ENCODE measurements at places on chromosomes 5 and 9. TPM values are rescaled to one million over a fixed set of nuclear protein-coding genes. Genes with fewer than 3 reads are reported as not detected.

- no peak for DNase-seq
Observed at GRCh38 chr5:142754031-142754430, 16.1 kb upstream of the ARHGAP26 start.

KLHL3 gene
- 14.0 TPM for total RNA-seq

GRCh38 chr5:135269199-135269598 is 129.8 kb downstream of the MACROH2A1 start:
- no peak for DNase-seq

DNA sequence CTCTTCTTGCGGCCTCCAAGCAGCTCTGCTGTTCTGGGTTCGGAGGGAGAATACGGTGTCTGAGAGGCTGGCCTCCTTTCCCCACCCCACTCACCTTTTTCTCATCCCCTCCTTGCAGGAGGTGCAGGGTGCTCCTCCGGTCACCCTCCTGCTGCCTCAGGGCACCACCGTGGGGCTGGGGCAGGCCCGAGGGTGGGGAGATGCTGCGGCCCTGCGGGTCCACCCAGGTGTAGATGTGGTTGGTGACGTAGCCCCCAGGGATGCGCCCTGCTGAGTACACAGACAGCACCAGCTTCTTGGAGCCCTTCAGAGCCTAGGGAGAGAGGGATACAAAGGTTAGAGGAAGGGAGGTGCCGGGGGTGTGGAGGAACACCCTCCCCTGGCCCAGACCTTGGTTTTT is 26.8 kb downstream of the WHRN start:
- DNase-seq = no peak

SAPCD2 gene
- 2.6 TPM for total RNA-seq

- DNase-seq = no peak
Observed at GRCh38 chr5:68449380-68449779, 233.8 kb downstream of the PIK3R1 start.

GRCh38 chr9:76985581-76985980 is 33.9 kb upstream of the FOXB2 start:
- DNase-seq = no peak

PRR16 gene
- not detected for total RNA-seq

GRCh38 chr5:130066644-130067043 is 162.4 kb downstream of the CHSY3 start:
- DNase-seq = no peak

TAF11L5 gene
- total RNA-seq = not detected

DNA sequence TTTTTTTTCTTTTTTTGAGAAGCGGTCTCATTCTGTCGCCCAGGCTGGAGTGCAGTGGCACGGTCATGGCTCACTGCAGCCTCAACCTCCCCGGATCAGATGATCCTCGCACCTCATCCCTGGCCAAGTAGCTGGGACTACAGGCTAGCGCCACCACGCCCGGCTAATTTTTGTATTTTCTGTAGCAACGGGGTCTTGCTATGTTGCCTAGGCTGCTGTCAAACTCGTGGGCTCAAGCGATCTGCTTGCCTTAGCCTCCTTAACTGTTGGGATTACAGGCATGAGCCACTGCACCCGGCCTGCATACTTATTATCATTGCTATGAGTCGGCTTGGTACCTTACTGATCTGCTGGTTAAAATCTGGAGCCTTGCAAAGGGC is 790 bp upstream of the IARS1 start:
- DNase-seq = no peak

DNA sequence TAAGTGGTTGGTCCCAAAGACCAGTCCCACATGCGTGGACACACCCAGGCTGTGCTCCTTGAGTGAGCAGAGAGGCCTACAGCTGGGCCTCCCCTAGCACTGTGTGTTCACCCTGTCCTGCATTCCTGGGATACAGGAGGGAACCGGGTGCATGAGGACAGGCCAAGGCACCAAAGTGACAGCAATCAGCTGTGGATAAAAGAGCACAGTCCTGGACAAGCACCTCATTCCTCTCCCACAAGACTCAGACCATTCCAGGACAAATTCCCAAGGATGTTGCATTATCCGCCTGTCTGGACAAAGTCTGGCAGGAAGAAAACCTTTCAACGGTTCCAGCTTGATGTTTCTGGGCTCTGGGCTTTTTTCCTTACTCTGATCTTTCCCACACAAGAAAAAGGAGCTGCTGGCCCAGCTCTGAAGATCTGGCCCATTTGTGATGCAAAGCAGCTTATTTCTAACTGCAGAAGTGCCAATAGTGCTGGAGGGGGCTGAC is 273.2 kb downstream of the ENC1 start:
- no peak for DNase-seq

GRCh38 chr9:27880156-27880555 is 306.9 kb upstream of the C9orf72 start:
- no peak for DNase-seq

DNA sequence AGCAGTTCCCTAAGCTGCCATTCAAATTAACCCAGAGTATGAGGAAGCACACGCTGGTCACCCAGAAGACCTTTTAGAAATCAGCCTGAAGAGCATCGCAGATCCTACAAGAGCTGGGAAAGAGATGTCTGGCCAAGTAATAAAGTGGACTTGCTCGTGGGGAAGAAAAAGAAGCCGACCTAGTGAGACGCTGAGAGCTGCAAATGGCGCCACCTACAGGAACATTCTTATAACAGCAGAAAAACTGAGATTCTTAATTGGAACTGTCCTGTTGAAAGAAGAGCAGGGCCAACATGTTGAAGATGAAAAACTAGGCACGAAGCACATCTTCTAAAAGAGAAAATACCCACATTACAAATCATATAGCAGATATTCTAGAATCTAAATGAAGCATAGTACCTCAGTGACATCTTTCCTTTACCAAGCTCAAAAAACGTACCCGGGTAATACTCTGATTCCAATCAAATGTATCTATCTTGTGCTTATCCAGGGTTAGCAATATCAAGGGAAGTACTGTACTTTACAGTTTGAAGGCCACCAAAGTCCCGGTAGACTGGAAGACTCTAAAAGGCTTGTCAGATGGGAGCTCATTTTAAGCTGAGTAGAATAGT is 3.9 kb upstream of the GNAQ start:
- peak; percentile 89 for DNase-seq

Measured in natural killer cell (primary cell).